ENCODE measurements at places on chromosomes 2 and 18.

GRCh38 chr2:191688934-191689695 lies 11.2 kb downstream of the NABP1 start:
- no peak for DNase-seq

DNA sequence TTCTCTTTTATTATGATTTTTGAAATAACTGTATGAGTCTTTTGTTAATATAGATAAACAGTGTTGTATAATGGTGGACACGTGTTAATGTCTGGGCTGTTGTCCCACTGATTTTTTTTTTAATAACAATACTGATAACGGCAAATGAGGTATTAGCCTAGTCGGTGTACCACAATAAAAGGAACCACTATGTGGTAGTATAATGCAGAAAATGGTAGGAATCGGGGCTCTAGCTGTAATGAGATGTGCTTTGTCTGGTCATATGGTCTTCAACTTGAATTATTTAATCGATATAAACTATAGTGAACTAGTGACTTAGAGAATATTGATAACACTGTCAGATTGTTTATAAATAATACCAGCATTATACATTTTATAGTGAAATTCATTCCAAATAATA lies 517.9 kb upstream of the SPHKAP start:
- no peak for DNase-seq

- DNase-seq, result no peak
Observed at GRCh38 chr2:200301953-200302858, 4.3 kb upstream of the SPATS2L start.

DNA sequence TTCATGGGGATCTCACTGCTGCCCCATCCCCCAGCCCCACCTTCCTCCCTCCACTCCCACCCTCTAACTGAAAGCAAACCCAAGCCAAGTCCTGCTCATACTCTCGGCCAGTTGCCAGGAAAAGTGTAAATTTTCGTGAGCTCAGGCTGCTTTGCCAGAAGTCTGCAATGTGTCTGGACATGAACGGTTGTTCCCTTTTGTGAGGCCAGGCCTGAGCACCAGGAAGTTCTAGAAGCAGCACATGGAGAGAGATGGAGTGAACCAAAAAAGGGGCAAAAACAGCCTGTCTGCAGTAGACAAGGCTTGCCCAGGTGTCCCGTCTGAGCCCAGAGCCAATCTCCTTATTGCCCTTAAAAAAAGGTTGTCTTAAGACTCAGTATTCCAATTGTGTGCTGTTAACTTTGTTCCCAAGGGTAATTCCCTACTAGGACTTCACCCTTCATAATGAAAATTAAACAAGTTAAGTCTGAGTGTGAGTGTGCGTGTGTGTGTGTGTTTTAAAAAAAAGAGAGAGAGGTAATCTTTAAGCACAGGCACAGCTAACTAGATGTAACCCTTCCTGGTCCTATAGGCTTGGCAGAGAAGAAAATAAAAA lies 247.1 kb downstream of the BCL11A start:
- DNase-seq, result no peak

GRCh38 chr2:127968610-127969339 lies 59.1 kb downstream of the SAP130 start:
- DNase-seq, result no peak

DNA sequence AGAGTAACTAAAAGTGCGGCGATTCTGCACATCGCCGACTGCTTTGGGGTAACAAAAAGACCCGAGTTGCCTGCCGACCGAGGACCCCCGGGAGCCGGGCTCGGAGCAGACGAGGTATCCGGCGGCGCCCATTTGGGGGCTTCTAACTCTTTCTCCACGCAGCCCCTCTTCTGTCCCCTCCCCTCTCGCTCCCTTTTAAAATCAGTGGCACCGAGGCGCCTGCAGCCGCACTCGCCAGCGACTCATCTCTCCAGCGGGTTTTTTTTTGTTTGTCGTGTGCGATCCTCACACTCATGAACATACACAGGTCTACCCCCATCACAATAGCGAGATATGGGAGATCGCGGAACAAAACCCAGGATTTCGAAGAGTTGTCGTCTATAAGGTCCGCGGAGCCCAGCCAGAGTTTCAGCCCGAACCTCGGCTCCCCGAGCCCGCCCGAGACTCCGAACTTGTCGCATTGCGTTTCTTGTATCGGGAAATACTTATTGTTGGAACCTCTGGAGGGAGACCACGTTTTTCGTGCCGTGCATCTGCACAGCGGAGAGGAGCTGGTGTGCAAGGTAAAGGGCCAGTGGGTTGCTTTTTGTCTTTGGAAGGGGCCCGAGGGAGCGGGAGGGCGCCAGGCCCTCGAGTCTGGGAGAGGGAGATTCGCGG lies 1.4 kb downstream of the TRIB2 start:
- DNase-seq, result peak; percentile 16

DNA sequence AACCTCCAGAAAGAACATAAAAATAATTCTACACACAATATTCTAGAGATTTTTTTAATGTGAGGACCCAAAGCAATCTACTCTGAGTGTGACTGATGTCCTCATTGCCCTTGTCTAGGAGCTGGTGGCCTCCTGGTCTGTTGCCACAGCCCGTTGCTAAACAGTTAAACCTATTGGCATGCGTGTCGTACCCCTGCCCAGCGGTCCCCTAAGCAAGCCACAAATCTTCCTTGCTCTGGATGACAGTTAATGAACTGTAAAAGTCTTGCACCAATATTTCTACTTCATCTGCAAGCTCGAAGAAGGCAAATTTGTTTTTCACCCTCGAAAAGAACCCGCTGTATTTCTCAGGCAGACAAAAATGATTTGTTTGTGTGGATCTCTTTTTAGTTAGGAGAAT lies 489.1 kb upstream of the MEX3C start:
- DNase-seq, result no peak

DNA sequence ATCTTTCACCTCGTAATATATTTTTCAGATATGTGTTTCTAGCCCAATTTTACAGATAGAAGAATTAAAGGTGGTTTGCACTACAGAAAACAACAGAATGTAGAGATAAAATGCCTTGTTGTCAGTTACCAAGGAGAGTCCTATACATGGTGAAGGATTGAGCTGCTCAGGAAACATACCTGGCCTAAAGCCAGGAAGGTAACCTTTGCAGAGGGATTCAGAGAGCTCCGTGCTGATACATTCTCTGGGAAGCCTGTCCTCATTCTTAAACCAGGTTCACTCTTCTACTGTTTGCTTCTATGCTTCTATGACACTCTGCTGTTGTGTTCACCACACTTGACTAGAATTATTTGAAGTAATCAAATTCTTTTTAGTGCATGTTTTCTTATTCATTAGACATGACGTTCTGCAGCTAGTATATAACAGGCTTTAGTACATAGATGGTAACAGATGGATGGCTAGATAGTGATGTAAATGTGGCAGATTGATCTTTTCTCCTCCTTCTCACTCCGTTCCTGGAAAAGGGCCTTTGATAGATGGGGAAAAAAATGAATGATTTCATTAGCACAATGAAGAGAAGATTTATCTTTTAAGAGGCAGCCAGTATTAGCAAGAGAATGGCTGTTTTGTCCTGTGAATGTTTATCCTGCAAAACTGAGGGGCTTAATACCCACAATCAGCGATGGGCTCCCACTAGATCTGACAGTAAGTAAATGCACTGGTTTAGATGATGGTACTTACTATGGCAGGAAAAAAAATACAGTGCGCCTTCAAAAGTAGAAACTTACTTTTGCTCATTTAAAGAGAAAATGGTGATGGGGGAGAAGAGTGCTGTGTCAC lies 589.6 kb upstream of the FAM98A start:
- no peak for DNase-seq

DNA sequence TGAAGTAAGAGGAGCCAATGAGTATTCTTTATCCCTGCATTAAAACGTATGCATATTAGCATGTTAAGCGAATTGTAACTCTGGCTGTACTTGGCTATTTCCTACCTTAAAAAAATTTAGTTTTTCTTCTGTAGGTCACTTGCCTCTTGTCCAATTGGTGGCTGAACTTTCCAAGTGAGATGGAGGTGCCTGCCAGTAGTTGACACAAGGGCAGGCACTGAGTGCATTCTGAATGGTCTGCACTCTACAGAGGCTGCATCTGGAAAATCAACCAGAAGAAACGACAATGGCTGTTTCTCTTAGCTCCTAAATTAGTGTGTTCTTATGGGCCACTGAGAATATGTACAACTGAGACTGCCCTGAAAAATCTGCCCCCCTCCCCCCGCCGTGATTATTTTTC lies 160.8 kb downstream of the PRPF40A start:
- no peak for DNase-seq

DNA sequence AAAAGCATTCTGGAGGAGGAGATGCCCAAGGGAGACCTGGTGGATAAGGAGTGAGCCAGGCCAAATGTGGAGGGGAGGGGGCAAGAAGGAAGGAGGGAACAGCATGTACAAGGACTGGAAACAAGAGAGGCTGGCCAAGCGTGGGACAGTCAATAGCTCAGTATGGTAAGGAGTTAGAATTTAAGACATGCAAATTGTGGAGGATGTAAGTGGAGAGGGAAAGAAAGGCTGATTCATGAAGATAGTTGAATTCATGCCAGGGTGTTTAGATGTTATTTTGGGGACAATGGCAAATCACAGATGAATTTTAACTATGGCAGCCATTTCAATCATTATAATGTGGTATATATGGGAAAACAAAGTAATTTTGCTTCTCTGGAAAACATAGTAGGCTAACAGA lies 462.3 kb downstream of the MEIS1 start:
- no peak for DNase-seq

DNA sequence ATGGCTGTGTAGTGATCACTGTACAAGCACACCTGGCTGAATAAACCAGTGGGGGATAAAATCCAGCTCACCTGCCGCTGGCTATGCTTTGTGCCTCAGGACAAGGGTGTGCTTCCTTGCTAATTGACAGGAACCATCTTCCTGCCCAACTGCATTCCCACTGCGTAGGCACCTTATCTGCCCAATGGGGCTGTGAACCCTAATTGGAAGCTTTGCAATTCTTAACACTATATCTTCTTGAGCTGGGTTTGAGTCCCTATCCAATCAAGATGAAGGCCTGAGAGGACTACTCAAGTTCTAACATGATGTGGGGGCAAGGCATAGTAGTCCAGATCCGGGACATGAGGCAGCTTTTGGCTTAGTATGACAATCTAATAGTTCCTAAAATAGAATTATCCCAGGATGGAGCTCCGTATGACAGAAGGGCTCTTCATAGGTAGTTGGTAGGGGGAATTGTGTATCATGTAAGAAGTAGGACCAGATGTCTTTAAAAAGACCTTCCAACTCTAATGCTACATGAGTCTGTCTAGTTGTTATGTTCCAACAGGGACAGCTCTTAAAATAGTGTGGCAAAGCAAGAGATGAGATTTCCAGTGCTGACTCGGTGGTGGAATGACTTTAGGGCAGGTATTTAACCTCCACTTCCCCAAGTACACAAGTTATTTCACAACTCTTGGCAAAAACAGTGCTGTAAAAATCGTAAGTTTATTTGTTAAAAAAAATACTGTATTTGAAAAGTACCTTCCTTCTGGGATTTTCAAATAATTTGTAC lies 2.3 kb upstream of the TMEM150A start:
- DNase-seq, result no peak

DNA sequence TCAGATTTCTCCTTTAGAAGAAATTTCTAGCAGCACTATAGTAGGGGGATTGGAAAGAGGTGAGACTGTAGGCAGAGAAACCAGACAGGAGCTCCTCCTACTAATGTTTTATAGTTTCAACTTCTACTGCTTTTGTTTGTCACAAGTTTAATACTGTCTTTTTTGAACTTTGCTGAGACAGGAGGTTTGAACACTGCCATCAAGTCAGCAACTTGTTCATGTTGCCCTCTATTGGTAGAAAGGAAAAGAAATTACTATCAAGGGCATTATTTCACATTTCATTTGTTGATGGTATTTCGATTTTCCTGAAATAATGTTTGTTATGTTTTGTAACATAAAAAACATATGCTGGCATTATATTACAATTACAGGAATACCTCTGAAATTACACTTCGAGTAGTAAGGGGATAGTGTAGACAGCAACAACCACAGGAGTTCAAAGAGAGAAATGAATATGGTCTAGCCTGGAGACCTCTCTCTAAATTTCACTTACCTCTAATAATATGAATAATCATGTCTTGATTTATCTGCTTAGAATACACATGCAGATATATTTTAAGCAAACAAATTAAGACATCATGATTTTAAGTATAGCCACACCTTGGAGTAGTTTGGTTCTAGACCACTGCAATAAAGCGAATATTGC lies 12.4 kb upstream of the CCDC88A start:
- DNase-seq, result no peak

- no peak for DNase-seq
Observed at GRCh38 chr2:186484062-186484735, 1.9 kb upstream of the ZC3H15 start.

GRCh38 chr2:31234683-31235503 lies 941 bp downstream of the EHD3 start:
- no peak for DNase-seq

GRCh38 chr18:65235966-65236624 lies 514.7 kb upstream of the CDH7 start:
- peak; percentile 34 for DNase-seq

DNA sequence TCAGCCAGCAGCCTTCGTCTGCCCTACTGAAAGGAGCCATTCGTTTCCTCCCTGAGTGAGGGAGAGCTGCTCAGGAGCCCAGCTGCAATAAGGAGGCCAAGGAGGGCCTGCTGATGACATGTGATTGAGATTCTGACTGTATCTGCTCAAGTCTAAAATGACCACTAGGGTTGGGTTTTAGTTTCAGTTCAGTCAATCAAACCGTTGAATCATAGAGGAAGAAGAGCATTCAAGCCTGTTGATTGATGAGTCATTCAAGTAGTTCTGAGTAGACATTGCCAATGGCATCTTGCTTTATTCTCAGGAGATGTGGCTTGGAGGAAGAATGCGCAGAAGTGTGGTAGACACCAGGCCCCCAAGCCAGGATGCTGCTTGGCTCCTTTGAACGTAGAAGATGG lies 19.9 kb upstream of the BCL2L11 start:
- DNase-seq, result no peak

GRCh38 chr2:28986429-28986828 lies 5.3 kb downstream of the TOGARAM2 start:
- DNase-seq, result no peak

DNA sequence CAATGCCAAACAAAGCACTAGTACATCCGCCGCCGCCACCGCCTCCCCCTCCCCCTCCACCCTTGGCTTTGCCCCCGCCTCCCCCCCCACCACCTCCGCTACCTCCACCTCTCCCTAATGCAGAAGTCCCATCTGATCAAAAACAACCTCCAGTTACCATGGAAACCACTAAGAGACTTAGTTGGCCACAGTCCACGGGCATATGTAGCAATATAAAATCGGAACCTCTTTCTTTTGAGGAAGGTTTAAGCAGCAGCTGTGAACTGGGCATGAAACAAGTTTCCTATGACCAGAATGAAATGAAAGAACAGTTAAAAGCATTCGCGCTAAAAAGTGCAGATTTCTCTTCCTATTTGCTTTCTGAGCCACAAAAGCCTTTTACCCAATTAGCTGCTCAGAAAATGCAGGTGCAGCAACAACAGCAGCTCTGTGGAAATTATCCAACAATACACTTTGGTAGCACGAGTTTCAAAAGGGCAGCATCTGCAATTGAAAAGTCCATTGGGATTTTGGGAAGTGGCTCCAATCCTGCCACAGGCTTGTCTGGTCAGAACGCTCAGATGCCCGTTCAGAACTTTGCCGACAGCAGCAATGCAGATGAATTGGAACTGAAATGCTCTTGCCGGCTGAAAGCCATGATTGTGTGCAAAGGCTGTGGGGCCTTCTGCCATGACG lies 168.0 kb downstream of the ASXL3 start:
- peak; percentile 96 for DNase-seq

GRCh38 chr18:23673725-23674124 lies 11.0 kb upstream of the ANKRD29 start:
- no peak for DNase-seq

- no peak for DNase-seq
Observed at GRCh38 chr2:167293943-167294775, 405.9 kb downstream of the XIRP2 start.
